ENCODE measurements at places on chromosomes 7 and 10.

- no peak for DNase-seq
Measured at GRCh38 chr7:151690606-151691005, 170.9 kb upstream of the RHEB start.

GRCh38 chr10:92177546-92177945 is 113.3 kb downstream of the CPEB3 start:
- DNase-seq, result no peak

DNA sequence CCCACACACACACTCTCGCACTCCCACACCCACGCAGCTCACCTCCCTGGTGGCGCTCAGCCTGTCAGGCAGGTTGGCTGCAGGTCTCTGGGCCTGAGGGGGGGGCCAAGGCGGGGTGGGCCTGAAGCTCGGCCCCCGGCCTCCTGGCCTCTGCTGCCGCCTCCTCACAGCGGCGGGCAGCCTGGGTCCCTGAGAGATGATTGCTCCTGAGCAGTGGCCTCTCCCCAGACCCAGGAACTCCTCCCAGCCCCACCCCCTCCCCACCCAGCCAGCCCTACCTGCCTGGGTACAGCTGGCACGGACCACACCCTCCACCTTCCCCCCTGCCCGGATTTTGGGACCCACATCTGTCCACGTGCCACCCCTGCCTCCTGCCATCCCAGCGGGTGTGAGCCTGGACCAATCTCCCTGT is 4.6 kb upstream of the TMEM184A start:
- no peak for DNase-seq

- no peak for DNase-seq
Measured at GRCh38 chr7:29443552-29443951, 120.1 kb upstream of the PRR15 start.

- DNase-seq, result no peak
Measured at GRCh38 chr7:94050046-94050445, 45.9 kb upstream of the BET1 start.

GRCh38 chr7:40175725-40176510 is 41.1 kb downstream of the SUGCT start:
- no peak for DNase-seq

- no peak for DNase-seq
Measured at GRCh38 chr7:44057849-44058758, 7.3 kb downstream of the PGAM2 start.

GRCh38 chr10:131869344-131869743 is 31.5 kb upstream of the PPP2R2D start:
- DNase-seq, result no peak

- DNase-seq, result no peak
Measured at GRCh38 chr7:79528421-79528820, 75.0 kb upstream of the MAGI2 start.

GRCh38 chr7:140639366-140640053 is 1.1 kb downstream of the DENND2A start:
- DNase-seq, result no peak

DNA sequence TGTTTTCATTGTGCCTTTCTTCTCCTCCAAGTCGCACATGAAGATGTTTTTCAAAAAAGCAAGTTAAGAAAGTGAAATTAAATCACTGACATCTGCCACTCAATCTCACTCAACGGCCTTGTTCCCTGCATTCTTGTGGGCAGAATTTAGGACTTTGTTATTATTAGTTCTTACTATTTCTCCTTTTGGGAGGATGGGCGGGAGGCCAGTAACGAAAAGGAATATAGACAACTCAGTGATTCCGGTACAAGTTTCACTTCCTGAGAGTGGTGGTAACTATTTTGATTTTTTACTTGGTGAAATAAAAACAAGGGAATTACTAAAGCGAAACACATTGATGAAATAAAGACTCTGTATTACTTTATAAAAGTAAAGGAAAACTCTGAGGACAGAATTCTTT is 231.9 kb upstream of the HABP2 start:
- DNase-seq, result no peak

- DNase-seq, result no peak
Measured at GRCh38 chr10:123359539-123359938, 205.3 kb downstream of the BUB3 start.

DNA sequence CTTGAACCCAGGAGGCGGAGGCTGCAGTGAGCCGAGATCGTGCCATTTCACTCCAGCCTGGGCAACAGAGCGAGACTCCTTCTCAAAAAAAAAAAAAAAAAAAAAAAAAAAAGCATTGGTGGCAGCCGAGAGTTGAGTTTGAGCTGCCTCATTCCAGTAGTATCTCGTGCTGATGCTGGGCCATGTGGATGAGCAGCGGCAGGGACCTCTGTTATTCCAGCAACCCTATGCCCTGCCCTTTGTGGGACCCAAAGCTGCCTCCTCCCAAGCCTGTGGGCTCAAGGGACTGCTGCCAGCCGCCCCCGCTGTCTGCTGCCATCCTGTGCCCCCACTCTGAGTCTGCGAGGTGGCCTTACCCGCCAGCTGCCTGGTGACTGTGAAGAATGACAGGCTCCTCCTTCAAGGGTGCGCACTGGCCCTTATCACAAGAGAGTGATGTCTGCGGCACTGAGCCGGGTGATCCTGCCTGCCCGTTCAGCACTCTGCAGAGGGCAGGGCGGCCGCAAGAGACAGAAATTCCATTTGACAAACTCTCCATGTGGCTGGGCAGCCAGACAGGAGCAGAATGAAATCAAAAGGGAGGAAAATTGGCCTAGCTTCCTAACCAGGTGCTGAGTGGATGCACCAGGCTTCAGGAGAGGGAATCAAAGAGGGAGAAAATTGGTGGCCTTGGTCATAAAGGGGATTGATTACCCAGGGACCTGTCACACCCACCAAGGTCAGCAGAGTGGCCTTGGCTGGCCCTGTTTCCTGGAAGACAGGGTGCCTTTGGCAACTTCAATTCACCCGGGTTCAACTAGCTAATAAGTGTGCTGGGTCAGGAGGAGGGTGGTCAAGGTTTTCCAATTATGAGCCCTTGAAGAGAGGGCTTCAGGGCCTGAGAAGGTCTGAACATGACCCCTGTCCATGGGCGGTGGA is 65.3 kb upstream of the ZMIZ1 start:
- no peak for DNase-seq

GRCh38 chr7:24381894-24382505 is 98.0 kb downstream of the NPY start:
- DNase-seq, result no peak

GRCh38 chr7:38310591-38311101 is 37.2 kb upstream of the TARP start:
- DNase-seq, result no peak

DNA sequence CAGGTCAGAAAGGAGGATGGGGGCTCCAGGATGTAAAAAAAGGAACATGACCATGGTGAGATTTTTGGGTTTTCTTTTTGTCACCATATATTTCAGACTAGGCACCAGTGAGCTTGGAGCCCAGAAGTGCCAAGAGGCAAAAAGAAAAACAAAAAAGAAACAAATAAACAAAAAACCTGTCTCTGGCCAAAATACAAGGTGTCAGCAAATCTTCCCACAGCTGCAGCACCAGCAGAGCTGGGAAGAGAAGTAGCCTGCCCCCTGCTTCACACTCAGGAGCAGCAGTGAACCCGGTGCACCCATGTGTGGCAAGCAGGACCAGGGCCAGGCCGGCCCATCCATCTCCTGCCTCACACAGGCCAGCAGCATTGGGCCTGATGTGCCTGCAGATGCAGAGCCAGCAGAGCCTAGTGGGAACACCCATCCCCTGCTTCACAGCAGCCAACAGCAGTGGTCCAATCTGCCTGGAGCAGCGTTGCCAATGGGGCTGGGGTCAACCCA is 34.7 kb upstream of the C10orf71 start:
- DNase-seq, result no peak

GRCh38 chr7:21938463-21938862 is 7.2 kb downstream of the CDCA7L start:
- no peak for DNase-seq

- no peak for DNase-seq
Measured at GRCh38 chr7:144398291-144398690, 5.2 kb downstream of the NOBOX start.

DNA sequence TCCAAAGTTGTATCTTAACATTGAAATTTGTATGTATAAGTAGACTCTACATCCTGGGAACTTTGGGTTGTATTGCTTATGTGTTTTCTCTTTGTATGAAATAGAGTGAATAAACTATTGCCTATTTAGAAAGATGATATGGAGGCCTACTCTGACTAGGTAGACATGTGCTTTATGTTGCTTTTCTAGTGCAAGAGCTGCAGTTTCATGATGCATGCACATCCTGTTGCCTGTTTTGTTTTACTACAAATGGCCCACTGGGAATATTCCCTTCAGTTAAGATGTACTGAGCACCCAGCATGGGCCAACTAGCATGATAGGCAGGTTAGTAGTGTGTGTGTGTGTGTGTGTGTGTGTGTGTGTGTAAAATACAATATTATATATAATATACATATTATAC is 282.1 kb upstream of the LRGUK start:
- DNase-seq, result no peak

GRCh38 chr10:43693602-43694001 is 44.9 kb upstream of the ZNF32 start:
- no peak for DNase-seq

DNA sequence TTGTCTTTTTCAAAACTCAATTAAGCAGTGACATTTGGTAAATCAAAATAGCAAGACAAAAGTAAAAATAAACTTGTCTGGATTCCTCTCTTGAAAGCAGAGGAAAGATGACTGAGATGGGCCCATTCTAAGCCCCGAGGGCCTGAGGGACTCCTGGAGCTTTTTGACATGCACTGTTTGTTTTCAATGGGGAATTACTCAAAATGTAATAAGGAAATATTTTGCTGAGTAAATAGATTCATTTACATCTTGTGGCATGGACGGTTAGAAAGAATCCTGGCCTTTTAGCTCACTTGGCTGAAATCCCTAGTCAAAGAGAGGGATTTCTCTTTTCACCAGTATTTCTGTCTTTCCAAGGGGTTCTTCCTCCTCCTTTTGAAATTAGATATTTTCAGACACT is 108.0 kb downstream of the MKX start:
- no peak for DNase-seq

DNA sequence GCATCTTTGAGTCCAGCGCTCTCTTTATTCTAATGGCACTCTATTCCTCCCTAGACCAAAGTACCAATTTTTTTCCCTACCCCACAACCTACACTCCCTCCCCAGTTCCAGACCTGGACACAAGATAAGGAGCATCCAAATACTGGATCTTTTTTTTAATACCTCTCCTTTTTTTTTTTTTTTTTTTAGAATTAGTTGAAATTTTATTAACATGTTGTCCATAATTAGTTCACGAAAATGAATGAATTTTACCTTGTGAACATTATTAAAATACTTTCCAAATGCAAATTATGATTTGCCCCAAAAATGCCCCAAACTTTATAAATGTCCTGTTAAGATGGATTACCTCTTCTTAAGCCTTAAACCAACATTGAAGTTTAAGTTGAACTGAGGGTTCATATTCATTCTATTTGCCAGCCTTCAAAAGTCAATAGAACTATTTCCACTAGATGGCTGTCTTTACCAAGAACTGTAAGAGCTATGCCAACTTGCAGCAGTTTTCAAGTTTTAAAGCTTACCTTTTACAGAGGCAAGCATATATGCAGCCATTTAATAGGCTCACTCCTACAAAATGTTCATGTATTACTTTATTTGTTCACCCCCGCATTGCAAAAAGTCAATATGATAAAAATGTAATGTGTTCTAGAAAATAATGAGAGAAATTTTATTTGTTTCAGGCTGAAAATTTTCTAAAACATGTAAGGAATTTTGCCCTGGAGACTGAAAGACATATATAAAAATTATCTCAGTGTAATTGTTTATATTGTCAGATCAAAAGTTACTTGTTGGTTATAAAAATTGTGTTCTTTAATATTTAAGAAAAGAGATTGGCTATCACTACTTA is 39.7 kb upstream of the TNKS2 start:
- DNase-seq, result no peak

GRCh38 chr7:132243463-132243862 is 332.8 kb downstream of the PLXNA4 start:
- no peak for DNase-seq

DNA sequence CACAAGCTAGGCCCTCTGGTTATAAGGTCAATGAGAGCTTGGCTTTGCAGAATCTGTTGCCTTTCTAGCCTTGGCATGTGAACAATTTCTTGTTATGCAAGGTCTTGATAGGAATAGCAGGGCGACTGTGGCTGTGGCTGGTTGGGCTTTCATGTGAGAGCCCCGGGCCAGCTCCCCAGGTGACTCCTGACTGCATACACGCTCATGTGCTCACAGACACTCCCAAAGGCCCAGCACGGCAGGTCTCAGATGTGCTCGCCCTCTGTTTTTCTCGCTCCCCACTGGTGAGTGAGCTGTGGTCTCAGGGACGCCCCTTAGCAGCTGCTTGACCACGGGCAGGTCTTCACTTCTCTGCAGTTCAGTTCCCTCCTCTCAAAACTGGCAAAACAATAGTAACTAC is 37.1 kb upstream of the ZNF32 start:
- DNase-seq, result no peak

DNA sequence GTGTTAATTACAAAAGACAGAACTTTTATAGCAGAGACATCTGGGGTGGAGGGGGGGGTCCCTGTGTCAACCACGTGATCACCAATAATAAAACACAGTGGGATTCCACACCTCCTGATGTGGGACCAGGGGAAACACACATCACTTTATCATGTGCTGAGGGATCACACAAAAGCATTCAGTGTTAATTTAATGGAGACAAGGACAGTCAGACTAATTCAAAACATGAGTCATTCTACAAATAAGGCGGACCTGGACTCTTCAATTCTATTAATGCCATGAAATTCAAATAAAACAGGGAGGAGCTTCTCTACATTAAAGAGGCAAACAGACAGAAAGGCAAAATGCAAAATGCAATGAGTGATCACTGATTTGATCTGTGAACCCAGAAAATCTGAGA is 67.3 kb upstream of the PFKP start:
- no peak for DNase-seq

DNA sequence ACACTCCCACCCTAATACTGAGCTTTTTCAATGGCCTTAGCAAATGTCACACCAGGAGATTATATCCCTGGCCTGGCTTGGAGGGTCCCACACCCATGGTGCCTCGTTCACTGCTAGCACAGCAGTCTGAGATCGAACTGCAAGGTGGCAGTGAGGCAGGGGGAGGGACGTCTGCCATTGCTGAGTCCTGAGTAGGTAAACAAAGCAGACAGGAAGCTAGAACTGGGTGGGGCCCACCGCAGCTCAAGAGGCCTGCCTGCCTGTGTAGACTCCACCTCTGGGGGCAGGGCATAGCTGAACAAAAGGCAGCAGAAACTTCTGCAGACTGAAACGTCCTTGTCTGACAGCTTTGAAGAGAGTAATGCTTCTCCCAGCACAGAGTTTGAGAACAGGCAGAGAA is 338.9 kb upstream of the MBL2 start:
- DNase-seq, result no peak

All from T follicular helper cell (primary cell).